GM10248 (cell line): ENCODE measurements at places on chromosomes 4 and X.

DNA sequence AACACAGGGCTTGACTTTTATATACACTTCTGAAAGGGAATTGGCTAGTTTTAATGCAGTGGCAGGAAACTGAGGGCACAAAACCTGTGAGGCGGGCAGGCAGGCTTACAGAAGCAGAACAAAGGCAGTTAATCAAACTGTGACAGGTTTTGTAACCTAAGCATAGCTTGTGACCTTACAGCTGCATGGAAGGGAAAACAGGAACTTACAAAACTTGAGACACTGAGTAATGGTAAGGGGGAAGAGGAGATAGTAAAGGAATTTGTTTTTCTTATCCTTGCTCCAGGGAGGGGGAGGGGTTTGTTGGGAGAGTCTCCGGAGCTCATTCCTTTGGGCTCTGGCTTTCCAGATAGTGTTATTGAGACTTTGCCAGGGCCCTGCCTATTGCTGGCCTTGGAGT, 55.6 kb downstream of the SLITRK4 start:
- no peak for DNase-seq

GRCh38 chrX:34656842-34657725, at the start of gene TMEM47:
Gene TMEM47 (minus strand): TSS chrX:34657285. CDS start chrX:34657029, 256 bp downstream.
- DNase-seq: peak; percentile 5

DNA sequence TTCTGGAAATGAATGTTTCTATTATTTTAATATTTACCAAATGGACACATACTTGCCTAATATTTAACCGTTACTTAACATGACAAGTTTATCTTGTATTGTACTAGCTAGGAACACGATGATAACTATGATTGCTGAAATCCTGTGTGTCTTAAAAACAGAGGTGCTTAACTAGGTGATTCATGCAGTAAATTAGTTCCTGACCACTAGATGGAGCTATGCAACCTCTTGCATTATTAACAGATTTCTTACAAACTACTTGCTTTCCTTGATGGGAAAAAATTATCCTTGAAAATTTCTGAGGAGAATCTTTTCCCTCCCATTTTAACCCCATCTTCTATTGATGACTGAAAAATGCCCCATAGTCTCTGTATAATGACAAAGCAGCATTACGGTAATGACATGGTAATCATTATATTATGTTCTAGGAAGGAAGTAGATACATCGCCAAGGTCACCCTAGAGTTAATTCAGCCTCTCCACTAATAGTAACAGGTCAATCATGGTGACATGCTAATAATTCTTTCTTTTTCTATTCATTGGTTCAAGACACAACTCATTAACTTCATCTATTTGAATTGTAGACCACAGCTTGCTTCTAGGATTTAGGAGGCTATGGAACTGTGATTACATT, 844.2 kb downstream of the RAPGEF2 start:
- DNase-seq: peak; percentile 13

DNA sequence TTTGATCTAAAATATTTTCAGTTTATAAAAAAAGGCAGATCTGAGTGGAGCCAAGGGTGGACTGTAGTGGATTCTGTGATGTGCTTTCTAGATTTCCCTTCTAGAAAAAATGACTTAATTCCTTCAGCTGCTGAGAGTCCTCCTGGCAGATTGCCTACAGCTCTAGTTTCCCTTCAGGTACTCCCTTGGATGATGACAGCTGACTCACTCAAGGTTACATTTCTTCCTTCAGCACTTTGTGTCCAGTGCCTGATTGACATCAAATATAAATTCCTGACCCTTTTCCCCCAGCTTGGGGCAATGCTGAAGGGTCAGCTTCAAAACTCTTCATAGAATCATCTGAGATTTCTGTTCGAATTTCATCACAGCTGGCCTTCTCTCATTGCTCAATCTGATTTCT, 161.7 kb downstream of the EMCN start:
- DNase-seq: no peak

- DNase-seq: no peak
Measured at GRCh38 chr4:77854431-77855111, 8.1 kb upstream of the MRPL1 start.

- DNase-seq: no peak
Measured at GRCh38 chr4:21013501-21013900, 313.2 kb downstream of the PACRGL start.

DNA sequence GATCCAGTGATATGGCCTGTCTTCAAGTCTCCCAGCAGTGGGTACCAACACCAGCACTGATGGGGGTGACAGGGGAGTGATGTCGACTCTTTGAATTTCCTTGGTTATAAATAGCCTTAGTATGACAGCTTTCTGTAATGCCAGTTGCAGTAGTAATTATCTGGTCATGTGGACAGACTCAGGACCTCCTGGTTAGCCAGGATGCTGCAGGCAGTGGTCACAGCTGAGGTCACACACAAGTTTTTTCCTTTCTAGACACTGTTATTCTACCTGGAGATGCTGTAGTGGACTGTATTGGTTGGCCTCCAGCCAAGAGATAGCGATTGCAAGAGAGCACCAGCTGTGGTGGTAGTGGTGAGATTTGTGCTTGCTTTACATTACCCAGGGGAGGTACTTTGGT, 63.6 kb downstream of the UPRT start:
- DNase-seq: no peak

DNA sequence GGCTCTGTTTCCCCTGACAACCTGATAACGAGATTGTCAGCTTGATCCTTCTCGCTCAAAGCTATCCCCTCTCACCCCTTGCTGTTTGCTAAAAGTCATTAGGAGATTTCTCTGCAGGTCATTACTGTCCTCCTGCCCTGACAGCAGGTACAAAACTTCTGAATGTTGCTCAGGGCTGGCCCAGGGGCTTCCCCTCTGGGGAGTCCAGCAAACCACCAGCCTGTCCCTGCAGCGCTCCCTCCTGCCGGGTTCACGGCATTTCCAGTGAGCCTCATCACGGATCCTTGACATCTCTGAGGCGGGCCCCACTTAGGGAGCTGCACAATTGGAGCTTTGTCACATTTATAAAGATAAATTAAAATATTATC, 5.2 kb upstream of the SORCS2 start:
- DNase-seq: no peak

DNA sequence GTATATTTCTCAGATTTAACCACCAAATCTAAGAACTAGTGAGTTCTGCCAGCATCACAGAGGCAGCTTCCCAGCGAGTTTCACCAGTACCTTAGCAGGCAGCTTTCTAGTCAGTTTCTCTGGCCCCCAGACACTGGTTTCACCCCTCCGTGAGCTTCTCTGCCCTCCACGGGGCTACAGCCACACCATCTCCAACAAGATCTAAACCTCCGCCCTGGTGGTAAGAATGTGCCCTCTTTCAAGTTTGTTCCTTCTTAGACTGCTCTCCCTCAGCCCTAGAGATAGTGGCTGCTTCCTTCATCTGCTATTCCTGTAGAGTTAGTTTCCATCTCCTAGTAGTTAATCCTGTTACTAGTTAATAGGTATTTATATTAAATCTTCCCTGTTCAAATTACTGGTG, 60.5 kb upstream of the TAB3 start:
- no peak for DNase-seq

DNA sequence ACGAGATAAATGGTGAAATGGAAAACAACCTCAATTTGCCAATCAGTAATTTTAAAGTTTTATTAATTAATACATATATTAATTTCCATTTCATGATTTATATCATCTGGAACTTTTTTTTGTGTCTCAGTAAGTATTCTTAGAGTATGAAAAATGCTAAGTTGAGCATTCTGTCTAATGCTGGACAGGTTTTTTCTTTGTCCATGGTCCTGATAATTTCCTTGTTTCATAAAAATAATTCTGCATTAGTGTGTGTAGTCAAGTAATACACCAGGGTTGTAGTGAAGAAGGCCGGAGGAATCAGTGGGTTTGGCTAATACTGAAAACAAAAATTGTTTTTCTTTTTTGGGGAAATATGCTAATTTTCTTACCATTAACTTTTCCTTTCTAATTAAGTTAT, 9.9 kb downstream of the ANAPC4 start:
- no peak for DNase-seq

GRCh38 chr4:168812806-168813205, 197.2 kb downstream of the CBR4 start:
- no peak for DNase-seq

GRCh38 chr4:112075129-112075753, 70.0 kb upstream of the FAM241A start:
- DNase-seq: peak; percentile 60

DNA sequence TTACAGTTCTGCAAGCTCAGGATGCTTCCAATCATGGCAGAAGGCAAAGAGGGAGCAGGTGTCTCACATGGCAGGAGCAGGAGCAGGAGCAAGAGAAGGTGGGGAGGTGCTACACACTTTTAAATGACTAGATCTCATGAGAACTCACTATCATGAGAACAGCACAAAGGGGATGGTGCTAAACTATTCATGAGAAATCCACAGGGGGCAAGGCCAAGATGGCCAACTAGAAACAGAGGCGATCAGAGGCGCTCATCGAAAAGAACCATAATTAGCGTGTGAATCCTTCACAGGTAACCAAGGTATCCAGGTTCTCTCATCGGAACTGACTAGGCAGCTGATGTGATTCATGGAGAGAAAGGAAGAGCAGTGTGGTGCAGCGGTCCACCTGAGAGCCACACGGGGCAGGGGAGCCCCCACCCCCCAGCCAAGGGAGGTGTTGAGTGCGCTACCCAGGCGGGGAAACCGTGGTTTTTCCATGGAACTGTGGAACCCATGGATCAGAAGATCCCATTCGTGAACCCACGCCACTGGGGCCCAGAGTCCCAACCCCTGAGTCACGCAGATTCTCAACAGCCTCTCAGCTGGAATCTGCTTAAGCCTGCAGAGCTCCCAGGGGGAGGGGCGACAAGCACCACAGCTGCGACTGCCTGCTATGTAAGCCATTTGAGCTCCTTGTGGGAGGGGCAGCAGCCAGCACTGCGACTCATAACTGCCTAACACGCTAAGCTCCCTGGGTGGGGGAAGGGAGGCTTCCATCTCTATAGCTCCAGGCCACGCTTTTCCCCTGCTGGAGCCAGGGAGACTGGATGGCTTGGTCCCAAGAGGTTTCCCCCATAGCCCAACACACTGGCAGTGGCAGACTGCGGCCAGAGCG, 46.7 kb downstream of the FGF16 start:
- no peak for DNase-seq

DNA sequence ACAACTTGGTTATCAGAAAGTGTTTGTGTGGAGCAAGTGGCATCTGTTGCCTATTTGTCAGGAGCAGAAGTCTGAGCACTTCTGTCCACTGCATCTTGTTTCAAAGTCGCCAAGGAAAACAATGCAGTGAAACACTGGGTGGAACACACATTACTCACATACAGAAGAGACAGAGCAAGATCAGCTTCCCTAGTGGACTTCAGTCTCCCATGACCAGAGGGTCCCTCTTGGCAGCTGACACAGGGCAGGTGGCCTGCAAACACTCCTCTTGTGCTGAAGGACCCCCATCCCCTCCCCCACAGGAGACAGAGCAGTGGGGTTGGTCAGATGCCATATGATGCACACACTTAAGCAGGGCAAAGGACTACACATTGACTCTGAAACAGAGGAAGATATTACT, 3.6 kb upstream of the BBS12 start:
- no peak for DNase-seq

- no peak for DNase-seq
Measured at GRCh38 chr4:94356444-94356843, 13.8 kb upstream of the HPGDS start.
